ENCODE measurements at places on chromosomes 12 and 14. TPM values are rescaled to one million over a fixed set of nuclear protein-coding genes. Genes with fewer than 3 reads are reported as not detected.

- H3K4me3 ChIP-seq = no peak overlapping the region
- H3K27me3 ChIP-seq = no peaks in the 10 kb centered on the region
- no peaks in the 10 kb centered on the region for H3K36me3 ChIP-seq
- no peak for DNase-seq
- H3K4me1 ChIP-seq = no peaks in the 10 kb centered on the region
- no peak overlapping the region for H3K27ac ChIP-seq
These were observed 560.3 kb downstream of the GALC start for GRCh38 chr14:87432698-87433097.

The ZFHX2 gene
- total RNA-seq = 1.6 TPM

DNA sequence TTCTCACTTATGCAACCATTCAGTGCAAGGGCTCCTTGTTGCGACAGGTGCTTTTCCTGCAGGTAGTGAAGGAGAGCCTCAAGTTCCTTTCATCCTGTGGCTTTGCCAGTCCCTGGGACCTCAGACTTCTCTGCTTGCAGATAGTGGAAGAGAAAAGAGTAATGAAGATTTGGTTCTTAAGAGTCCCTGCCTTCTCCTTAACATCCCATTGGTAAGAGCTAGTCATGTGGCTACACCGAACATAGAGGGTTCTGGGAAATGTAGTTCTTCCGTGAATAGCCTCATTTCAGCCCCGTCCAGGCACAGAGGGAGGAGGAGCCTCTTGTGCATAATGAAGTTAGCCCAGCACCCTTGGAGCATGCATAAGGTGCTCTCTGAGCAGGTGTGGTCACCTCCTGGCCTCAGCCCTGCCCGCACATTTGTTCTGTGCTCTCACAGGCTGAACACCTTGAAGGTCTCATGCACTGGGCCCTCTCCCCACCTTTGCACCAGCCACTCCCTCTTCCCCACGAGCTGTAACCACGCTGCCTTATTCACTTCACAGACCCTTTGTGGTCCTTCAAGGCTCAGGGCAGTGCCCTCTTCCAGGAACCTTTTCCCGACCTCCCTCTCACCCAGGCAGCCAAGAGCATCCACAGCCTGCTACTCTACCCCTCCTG, 134.0 kb downstream of the BCL11B start:
- no peaks in the 10 kb centered on the region for H3K4me1 ChIP-seq
- no peaks in the 10 kb centered on the region for H3K27me3 ChIP-seq
- no peak overlapping the region for H3K4me3 ChIP-seq

GRCh38 chr14:99668307-99669295, 15.5 kb upstream of the CYP46A1 start:
- no peak for DNase-seq
- H3K36me3 ChIP-seq = no peaks in the 10 kb centered on the region
- no peaks in the 10 kb centered on the region for H3K27me3 ChIP-seq
- no peak overlapping the region for H3K27ac ChIP-seq
- H3K4me1 ChIP-seq = no peaks in the 10 kb centered on the region
- H3K4me3 ChIP-seq = no peak overlapping the region

GRCh38 chr12:57146961-57147944, at the start of gene LRP1-AS:
Gene LRP1-AS (minus strand): TSS chr12:57147619.
- no peak within 1 kb of the TSS for H3K27ac ChIP-seq
- H3K27me3 ChIP-seq = no peaks in the 10 kb centered on the region
- H3K4me1 ChIP-seq = peaks cover 4% of the 10 kb centered on the region
- no peak within 1 kb of the TSS for H3K4me3 ChIP-seq

DNA sequence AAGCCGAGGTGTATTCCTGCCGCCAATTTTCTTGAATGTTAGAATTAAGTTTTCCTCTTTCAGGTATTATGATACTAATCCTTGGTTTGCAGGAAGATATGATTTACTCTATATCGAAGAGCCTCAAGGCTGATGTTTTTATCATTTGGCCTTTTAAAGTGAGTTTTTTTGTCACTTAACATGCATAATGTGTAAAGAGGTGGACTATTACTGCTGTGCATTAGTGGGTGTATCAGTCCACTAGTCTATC, 11.1 kb upstream of the TMPO start:
- peak overlapping the region; percentile 38 for H3K4me3 ChIP-seq
- H3K27me3 ChIP-seq = no peaks in the 10 kb centered on the region
- peaks cover 33% of the 10 kb centered on the region for H3K4me1 ChIP-seq
- peak overlapping the region; percentile 95 for H3K27ac ChIP-seq
- DNase-seq = no peak

DNA sequence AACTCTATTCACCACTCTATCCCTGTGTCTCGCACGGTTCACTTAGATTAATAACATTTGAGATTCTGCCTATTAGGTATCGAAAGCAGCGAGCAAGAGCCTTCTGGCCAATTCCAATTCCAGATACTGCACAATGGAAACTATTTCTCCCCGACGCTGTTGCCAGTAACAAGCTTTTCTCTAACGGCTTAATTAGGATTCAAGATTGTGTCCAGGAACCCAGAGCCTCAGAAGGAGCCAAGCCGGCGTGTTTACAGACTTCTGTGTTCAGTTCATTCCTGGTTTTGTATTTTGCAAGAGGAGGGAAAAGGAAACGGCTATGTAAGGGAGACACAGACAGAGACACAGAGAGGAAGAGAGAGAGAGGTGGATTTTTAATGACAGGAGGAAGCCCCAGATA, 185.6 kb downstream of the DICER1 start:
- H3K4me1 ChIP-seq = peaks cover 13% of the 10 kb centered on the region
- no peaks in the 10 kb centered on the region for H3K27me3 ChIP-seq
- DNase-seq = peak; percentile 14
- H3K27ac ChIP-seq = no peak overlapping the region
- H3K36me3 ChIP-seq = no peaks in the 10 kb centered on the region

DNA sequence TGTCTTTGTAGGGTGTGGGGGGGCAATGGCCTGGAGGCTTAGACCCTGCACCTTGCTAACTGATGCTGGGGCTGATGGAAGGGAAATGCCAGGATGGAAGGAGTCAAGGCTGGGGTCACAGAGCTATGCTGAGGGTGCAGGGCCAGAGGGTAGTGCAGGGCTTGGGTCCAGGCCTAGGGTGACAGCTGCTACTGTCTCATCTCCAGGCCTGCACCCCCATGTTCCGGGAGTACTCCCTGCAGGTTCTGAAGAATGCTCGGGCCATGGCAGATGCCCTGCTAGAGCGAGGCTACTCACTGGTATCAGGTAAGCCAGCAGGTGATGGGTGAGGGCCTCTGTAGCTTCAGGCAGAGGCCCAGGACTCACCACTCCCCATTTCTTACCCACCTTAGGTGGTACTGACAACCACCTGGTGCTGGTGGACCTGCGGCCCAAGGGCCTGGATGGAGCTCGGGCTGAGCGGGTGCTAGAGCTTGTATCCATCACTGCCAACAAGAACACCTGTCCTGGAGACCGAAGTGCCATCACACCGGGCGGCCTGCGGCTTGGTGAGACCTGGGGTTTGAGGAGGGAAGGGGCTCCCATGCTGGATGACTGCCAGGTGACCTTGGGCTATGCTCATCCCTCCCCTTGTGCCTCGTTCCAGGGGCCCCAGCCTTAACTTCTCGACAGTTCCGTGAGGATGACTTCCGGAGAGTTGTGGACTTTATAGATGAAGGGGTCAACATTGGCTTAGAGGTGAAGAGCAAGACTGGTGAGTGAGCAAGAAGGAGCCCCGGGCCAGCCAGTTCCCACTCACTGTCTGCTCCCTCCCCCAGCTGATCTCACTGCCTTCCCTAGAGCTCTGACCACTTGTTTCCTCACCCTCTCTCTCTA, 4.1 kb downstream of the SHMT2 start:
- DNase-seq = no peak
- no peaks in the 10 kb centered on the region for H3K27me3 ChIP-seq
- no peak overlapping the region for H3K4me3 ChIP-seq

- peak overlapping the region; percentile 96 for H3K27ac ChIP-seq
- H3K4me3 ChIP-seq = peak overlapping the region; percentile 80
- no peak for DNase-seq
- no peaks in the 10 kb centered on the region for H3K27me3 ChIP-seq
- H3K36me3 ChIP-seq = peaks cover 17% of the 10 kb centered on the region
These were observed 1.0 kb downstream of the SMARCC2 start for GRCh38 chr12:56188131-56188777.

The FOXG1 gene
- not detected for total RNA-seq

DNA sequence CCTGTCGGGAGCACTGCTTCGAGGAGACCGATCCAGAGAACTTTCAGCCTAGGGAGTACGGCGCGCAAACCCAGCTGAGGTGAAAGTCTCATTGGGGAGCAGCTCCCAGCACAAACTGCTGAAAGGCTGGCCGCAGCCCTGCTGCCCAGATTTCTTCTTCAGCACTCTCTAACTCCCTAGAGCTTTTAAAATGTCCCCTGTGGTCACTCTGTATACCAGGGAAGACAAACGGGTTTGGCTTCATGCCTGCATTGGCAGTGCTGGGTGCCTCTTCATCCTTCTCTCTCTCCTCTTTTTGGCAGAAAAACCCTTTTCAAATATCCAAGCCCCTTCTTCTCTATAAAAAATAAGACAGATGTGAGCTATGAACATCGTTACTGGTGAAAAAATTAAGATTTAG, 34.9 kb downstream of the BBS10 start:
- no peaks in the 10 kb centered on the region for H3K36me3 ChIP-seq
- no peak overlapping the region for H3K27ac ChIP-seq
- no peaks in the 10 kb centered on the region for H3K4me1 ChIP-seq
- no peaks in the 10 kb centered on the region for H3K27me3 ChIP-seq
- DNase-seq = no peak
- no peak overlapping the region for H3K4me3 ChIP-seq

The MED6 gene
- 22.4 TPM for total RNA-seq

The KRT7 gene
- total RNA-seq = 69.2 TPM

The MGP gene
- total RNA-seq = 228 TPM

The LARP4 gene
- 24.4 TPM for total RNA-seq

GRCh38 chr12:76878099-76878898, 520 bp downstream of the CSRP2 start:
- H3K36me3 ChIP-seq = no peaks in the 10 kb centered on the region
- H3K4me1 ChIP-seq = peaks cover 10% of the 10 kb centered on the region
- H3K27me3 ChIP-seq = no peaks in the 10 kb centered on the region
- peak; percentile 47 for DNase-seq
- H3K27ac ChIP-seq = peak overlapping the region; percentile 83
- peak overlapping the region; percentile 70 for H3K4me3 ChIP-seq

GRCh38 chr12:121522971-121523370, 57.9 kb downstream of the KDM2B start:
- H3K27me3 ChIP-seq = no peaks in the 10 kb centered on the region
- no peak overlapping the region for H3K4me3 ChIP-seq
- no peaks in the 10 kb centered on the region for H3K36me3 ChIP-seq
- H3K27ac ChIP-seq = no peak overlapping the region
- no peaks in the 10 kb centered on the region for H3K4me1 ChIP-seq

GRCh38 chr14:42078345-42078744, 471.7 kb downstream of the LRFN5 start:
- H3K27ac ChIP-seq = no peak overlapping the region
- H3K36me3 ChIP-seq = no peaks in the 10 kb centered on the region
- H3K4me1 ChIP-seq = no peaks in the 10 kb centered on the region
- no peak overlapping the region for H3K4me3 ChIP-seq

DNA sequence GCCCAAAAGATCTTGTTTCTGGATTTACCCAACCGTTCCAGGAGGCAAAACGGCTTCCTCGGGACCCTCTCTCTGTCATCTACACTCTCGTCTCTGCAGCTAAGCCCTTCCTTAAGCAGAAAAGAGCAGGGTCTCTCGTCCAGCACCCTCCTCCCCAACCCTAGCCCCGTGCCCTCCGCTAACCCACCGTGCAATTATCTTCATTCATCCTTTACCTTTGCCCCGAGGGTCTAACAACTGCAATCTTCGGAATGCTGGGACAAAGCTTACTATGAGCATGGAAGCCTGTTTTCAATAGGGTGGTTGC, 276 bp upstream of the BMAL2 start:
- H3K36me3 ChIP-seq = no peaks in the 10 kb centered on the region
- H3K4me3 ChIP-seq = peak overlapping the region; percentile 72
- peaks cover 39% of the 10 kb centered on the region for H3K4me1 ChIP-seq
- no peaks in the 10 kb centered on the region for H3K27me3 ChIP-seq
- H3K27ac ChIP-seq = no peak overlapping the region
- DNase-seq = no peak

The ATP2A2 gene
- 61.6 TPM for total RNA-seq

The UNC79 gene
- 0.78 TPM for total RNA-seq

DNA sequence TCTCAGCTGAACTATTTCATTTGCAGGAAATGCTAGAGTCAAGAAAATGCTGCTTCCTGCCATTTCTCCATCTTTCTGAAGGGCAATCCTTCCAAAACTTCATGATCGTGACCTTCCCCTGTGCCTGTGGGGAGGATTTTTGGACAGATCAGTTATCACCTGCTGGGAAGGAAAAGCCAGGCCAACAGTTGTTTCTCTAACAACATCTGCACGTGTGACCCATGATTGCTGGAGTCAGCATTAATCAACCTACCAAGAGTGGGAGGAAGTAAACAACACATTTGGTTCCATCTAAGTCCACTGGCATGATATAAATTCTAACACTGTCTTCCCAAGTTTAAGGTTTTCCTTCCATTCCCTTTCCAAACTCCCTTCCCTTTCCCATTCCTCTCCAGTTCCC, 172.7 kb downstream of the APAF1 start:
- no peak for DNase-seq
- no peaks in the 10 kb centered on the region for H3K4me1 ChIP-seq
- no peak overlapping the region for H3K27ac ChIP-seq
- no peaks in the 10 kb centered on the region for H3K36me3 ChIP-seq
- no peak overlapping the region for H3K4me3 ChIP-seq
- no peaks in the 10 kb centered on the region for H3K27me3 ChIP-seq

GRCh38 chr12:39931231-39931630, 174.7 kb downstream of the SLC2A13 start:
- no peaks in the 10 kb centered on the region for H3K36me3 ChIP-seq
- DNase-seq = no peak
- H3K27me3 ChIP-seq = no peaks in the 10 kb centered on the region
- H3K4me3 ChIP-seq = no peak overlapping the region
- H3K4me1 ChIP-seq = peaks cover 4% of the 10 kb centered on the region

GRCh38 chr12:108793756-108794441, 62.6 kb upstream of the CORO1C start:
- peaks cover 8% of the 10 kb centered on the region for H3K4me1 ChIP-seq
- H3K4me3 ChIP-seq = no peak overlapping the region
- no peaks in the 10 kb centered on the region for H3K27me3 ChIP-seq
- no peak for DNase-seq
- peak overlapping the region; percentile 4 for H3K27ac ChIP-seq
- H3K36me3 ChIP-seq = peaks cover under 1% of the 10 kb centered on the region

DNA sequence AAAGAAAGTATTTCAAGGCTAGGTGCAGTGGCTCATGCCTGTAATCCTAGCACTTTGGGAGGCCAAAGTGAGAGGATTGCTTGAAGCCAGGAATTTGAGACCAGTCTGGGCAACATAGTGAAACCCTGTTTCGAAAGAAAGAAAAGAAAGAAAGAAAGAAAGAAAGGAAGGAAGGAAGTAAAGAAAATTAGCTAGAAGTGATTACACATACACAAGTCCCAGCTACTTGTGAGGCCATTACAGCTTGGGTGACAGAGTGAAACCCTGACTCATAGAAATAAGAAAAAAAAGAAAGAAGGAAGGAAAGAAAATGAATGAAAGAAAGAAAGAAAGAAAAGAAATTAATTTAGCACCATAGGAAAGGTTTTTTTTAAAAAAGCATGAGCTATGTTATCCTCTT, 33.3 kb upstream of the PPP1CC start:
- no peaks in the 10 kb centered on the region for H3K4me1 ChIP-seq
- no peak overlapping the region for H3K27ac ChIP-seq
- no peak for DNase-seq
- H3K36me3 ChIP-seq = no peaks in the 10 kb centered on the region

GRCh38 chr12:27814851-27815591, 35.0 kb upstream of the MANSC4 start:
- H3K27me3 ChIP-seq = no peaks in the 10 kb centered on the region
- no peak overlapping the region for H3K27ac ChIP-seq
- DNase-seq = no peak

- peaks cover 10% of the 10 kb centered on the region for H3K4me1 ChIP-seq
- no peak overlapping the region for H3K27ac ChIP-seq
- H3K36me3 ChIP-seq = no peaks in the 10 kb centered on the region
- no peak overlapping the region for H3K4me3 ChIP-seq
- H3K27me3 ChIP-seq = no peaks in the 10 kb centered on the region
- no peak for DNase-seq
These were observed 68.1 kb downstream of the CIT start for GRCh38 chr12:119809023-119809422.

All from body of pancreas (tissue), 4 donors.